Kidney (tissue), 22 donors: ENCODE measurements at places on chromosomes 12 and 14.

- no peak for DNase-seq
Observed at GRCh38 chr14:63747846-63748245, 20.0 kb upstream of the SGPP1 start.

DNA sequence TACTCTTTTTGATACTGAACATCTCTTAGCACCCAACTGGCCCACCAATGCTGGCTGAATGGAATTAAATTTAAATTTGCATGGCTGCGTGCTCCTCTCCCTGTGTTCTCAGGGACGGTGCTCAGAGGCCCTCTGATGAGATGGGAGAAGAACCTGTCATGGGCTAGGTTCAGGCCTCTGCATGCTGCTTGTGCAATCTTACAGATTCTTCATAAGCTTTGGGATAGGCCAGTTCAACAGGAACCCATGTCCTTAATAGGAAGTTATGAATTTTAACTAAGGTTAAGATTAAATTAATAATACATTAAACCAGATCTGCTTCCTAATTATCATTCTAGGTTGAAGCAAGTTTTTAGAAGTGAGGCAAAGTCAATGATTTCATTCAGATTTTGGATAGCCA, 119.7 kb upstream of the LRIG3 start:
- DNase-seq: no peak

DNA sequence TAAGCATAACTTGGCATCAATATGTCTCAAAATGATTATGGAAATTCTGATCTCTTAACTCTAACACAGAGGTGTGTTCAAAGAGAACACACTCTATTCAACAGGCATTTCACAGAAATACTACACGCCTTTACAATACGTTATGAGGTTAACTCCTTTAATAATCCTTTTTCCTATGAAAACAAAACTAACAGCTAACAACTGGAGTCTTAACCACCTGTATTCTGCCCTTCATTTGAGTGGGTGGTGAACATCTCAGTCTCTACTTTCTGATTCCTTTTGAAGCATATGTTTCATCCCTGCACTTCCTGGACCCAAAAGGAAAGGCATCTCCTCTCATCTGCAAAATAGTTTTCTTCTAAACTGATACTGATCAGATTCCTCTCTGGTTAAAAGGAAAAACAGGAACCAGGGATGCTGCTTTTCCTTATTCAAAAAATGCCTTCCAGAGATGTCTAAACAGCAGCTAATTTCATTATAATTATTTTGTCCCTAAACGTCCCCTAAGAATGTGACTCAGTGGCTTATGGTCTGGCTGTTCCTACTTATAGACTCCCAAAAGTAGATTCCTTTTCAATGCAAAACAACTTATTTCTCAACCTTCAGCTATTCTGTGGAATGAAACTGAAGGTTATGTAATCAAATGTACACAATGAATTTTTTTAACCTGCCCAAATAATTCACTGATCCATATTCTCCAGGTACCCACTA, 24.1 kb downstream of the ITPR2 start:
- DNase-seq: no peak

DNA sequence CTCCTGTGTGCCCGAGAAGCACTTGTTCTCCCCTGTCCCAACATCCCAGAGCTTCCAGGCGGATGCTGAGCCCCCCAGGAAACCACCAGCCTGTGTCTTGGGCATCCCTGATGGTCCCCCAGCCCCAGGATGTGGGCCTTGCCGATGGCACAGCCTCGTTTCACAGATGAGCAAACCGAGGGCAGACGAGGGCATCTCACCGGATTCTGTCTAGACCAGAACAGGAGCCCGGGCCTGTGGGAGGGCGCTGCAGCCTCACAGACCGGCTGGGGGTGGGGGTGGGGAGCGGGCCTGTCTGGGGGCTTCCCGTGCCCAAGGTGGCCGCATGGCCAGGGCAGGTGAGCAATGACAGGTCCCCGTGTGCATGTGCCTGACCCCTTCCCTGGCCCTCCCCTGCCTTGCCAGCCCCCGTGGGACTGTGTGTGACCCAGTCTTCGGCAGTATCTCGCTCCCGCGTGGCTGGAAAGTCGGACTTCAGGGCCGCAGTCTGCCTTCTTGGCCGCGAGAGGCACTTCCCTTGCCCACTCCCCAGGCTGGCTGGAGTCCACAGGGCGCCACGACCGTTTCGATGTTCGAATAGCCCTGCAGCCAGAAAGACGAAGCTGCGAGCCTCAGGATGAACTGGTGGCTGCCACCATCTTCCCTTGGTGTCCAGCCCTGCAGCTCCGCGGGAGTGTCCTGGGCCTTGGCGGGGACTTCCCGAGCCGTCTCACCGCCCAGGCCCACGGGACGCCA, 8.9 kb downstream of the RFLNA start:
- DNase-seq: no peak

DNA sequence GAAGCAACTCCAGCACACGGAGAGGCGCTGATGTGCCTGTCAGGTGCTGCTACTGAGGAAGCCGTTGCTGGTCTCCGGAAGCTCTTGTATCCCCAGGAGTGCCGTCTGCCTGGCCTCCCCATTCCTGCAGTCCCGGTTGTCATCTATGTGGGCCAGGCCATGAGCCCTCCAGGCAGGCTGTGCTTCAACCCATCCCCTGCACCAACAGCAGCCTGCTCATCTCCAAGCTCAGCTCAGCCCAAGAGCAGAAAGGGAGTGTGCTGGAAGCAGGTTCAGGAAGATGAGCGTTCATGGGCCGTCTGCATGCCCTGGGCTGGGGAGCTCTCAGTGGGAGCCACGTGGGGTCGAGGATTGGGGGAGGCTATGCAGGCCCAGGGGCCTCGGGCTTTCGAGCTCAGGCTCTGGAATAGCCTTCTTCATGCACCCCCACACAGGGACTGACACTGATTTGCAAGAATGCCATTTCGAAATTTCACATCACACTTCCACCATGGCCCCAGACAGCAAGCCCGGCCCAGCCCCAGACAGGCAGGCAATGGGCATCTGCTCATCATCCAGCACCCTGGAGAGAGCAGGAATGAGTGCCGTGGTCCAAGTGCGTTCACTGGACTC, 164.5 kb downstream of the KIF26A start:
- DNase-seq: no peak

GRCh38 chr14:23141706-23142444, 22.8 kb upstream of the CEBPE start:
- no peak for DNase-seq

DNA sequence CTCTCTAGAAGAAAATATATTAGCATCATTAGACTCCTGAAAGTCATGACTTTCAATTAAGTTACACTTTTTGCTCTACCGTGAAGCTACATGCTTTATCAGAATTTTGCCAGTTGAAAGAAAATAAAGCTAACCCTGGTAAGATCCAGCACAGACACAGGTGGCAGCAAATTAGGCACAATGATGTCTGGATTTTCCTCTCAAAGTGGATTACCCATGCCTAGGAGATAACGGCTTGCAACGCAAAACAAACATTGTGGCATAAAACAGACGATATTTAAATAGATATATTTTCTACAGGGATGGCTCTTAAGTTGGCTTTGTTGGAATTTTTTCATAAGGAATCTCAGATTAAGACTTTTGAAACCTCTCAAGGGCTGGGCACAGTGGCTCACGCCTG, 33.4 kb downstream of the BCAT1 start:
- no peak for DNase-seq

DNA sequence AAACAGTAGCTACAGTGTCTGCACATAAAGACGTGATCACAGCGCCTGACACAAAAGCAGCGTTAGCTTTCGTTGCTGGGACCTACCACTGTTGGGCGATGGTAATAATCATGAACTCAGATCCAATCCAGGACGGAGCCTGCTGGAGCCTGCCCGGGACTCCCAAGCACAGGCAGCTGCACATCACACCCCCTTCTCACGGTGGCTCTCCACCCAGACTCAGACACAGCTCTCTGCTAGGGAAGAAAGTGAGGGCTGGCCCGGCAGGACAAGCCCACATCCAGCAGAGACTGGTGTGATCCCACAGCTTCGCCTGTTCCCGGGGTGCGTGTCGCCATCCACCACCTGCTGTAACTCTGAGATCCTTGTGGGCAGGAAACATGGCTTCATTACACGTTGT, 49.9 kb upstream of the FOXN3 start:
- no peak for DNase-seq

- DNase-seq: no peak
Observed at GRCh38 chr14:62251237-62251636, 489.0 kb downstream of the SNAPC1 start.

DNA sequence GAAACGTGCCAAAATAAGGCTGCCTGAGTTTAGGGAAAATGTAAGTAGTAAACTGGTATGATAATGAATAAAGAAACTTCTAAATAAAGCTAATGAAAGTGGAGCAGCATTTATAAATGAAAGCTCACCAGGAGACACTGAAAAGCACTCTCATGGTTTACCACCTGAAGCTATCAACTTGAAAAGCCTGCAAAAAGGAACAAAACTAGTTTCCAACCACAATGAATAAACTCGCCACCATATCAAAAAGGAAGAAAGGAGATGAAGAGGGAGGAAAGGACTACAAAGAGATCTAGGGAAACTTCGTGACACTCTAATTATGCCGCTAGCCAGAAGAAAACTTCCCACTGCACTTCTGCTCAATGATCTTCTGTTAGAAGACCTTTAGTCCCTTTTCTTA, 66.7 kb downstream of the MED13L start:
- no peak for DNase-seq

DNA sequence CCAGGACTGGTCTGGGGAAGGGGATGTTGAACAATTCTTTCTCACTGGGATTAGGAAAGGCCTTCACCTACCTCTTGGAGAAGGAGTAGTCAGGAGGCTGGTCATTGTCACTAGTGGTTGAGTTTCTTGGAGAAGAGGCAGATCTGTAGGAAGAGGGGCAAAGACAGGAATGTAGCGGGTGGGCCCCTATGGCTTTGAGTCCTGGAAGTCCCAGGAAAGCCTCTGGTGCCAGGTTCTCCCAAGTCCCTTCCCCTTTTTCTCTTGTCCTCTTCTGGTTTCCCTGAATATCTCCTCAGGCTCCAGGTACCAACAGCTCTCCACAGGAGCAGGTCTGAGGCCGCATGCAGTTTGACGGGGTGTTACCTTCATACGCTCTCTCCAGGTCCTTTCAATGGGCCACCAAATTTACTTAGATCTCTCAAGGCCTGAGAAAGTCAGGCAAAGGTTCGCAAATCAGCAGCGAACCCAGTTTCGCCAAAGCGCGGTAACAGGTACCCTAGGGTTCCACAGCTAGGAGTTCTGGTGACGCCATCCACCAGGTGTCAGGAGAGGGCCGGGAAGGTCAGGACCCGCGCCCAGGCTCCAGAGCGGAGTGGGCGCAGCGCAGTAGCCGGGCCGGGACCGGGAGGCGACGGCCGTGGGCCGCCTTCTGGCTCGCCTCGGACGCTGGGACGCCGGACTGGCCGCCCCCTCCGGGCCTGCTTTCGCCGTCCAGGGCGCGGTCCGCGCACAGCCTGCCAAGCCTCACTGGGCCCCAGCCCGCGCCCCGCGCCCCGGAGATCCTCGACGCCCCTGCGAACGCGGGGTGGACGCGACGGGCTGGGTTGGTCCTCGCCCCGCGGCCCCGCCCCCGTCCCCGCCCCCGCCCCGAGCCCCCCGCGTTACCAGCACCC, 795 bp downstream of the SMAGP start:
- peak; percentile 56 for DNase-seq

DNA sequence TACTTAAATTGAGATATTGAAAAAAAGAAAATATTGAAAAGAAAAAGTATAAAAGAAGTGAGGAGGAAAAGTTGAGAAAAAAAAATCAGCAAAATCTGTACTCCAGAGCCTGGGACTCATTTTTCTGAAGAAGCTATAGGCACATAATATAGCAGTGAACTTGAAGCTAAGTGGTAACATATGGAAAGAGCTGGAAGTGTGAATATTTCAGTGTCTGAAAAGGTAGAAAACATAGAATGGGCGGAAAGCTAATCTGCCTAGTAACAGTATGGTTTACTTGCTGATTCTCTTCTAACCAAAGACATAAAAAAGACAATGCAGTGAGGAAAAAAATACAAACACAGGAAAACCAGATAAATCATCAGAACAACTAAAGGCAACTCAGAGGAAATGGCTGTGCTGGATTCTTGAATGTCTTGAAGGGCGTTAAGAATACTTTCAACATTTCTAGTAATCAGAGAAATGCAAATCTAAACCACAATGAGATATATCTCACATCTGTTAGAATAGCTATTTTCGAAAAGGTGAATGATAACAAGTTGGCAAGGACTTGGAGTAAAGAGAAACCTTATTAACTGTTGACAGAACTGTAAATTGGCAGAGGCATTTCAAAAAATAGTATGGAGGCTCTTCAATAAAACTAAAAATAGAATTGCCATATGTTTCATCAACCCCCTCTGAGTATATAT, 784.6 kb downstream of the LRFN5 start:
- DNase-seq: no peak
